Thoracic aorta (tissue), 2 donors: ENCODE measurements at places on chromosomes 6 and 20. TPM values are rescaled to one million over a fixed set of nuclear protein-coding genes. Genes with fewer than 3 reads are reported as not detected.

RWDD2A gene
- total RNA-seq, result 4.3 TPM

CST3 gene
- total RNA-seq, result 2,392 TPM

CAGE1 gene
- total RNA-seq, result not detected

GRCh38 chr6:14109411-14109826, 8.2 kb upstream of the CD83 start:
- no peak for DNase-seq

- DNase-seq, result no peak
Observed at GRCh38 chr6:87250019-87250418, 72.4 kb upstream of the SMIM8 start.

GRCh38 chr20:35319871-35320197, 27.6 kb upstream of the FAM83C start:
- DNase-seq, result no peak
